Activated naive CD4-positive, alpha-beta T cell (primary cell): ENCODE measurements at places on chromosomes 7 and 10.

- DNase-seq = no peak
These were observed 26.4 kb upstream of the GSDME start for GRCh38 chr7:24783698-24784097.

DNA sequence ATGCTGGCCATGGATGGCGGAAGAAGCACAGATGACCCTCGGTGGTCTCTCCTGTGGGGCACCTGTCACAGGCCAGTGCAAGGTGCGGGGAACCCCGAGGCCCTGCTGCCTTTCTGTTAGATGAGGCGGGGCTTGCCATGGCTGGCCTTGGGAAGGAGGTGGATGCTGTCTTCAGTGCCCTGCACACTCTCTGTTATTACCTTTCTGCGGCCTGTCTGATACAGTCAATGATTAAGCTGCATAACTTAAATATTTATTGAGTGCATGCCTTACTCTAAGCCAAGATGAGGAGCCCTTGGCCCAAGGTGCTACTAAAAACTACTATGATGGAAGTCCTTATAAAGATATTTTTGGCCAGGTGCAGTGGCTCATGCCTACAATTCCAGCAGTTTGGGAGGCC lies 36.7 kb upstream of the MNX1 start:
- DNase-seq = no peak

- no peak for DNase-seq
These were observed 715.5 kb upstream of the GALNT17 start for GRCh38 chr7:70416347-70416985.

GRCh38 chr7:125169088-125169487 lies 239.5 kb upstream of the POT1 start:
- no peak for DNase-seq

- no peak for DNase-seq
These were observed 106.6 kb downstream of the PRKCQ start for GRCh38 chr10:6473430-6473829.

GRCh38 chr7:3408814-3409595 lies 108.0 kb downstream of the SDK1 start:
- no peak for DNase-seq

- DNase-seq = no peak
These were observed 26.7 kb downstream of the CXCL12 start for GRCh38 chr10:44358080-44358771.

DNA sequence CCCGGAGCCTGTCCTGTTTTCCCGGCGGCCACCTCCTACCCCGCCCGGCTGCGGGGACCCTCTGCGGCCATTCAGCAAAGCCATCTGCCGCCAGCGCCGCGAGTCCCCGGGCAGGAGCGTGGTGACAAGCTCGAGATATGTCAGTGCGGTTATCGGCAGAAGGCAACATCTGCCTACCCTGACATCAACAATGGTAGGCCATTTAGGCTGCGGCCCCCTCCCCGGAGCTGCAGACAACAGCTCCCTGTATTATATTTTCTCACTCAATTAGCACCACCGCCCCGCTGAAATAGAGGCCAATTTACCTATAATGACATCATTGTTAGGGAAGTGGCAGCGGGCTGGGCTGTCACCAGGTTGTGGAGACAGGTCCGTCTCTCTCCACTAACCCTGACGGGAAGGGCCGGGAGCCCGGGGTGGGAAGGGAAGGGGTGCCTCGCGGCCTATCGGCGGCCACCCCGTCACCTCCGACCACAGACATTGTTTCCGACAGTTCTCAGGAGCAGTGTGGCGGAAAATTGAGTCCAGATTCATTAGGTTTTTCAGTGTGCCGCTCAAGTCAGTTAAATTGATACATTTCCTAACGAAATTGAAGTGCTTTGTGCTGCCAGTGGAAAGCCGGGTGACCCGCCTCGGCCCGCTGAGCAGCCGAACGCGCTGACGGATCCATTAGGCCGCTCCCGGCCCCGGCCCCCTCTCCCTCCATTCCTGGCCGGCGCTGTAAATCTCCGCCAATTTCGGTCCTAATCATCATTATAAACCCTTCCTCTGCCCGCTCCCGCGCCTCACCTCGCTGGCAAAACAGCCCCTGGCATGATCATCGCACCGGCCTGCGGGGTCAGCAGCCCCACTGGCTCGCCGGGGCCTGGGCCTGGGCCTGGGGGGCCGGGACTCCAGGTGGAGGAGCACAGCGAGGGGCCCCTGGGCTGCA lies 43.0 kb downstream of the UNCX start:
- no peak for DNase-seq

GRCh38 chr10:48456361-48456804 lies 148.5 kb downstream of the ARHGAP22 start:
- DNase-seq = no peak

- DNase-seq = no peak
These were observed 84.5 kb downstream of the AOAH start for GRCh38 chr7:36639826-36640225.

DNA sequence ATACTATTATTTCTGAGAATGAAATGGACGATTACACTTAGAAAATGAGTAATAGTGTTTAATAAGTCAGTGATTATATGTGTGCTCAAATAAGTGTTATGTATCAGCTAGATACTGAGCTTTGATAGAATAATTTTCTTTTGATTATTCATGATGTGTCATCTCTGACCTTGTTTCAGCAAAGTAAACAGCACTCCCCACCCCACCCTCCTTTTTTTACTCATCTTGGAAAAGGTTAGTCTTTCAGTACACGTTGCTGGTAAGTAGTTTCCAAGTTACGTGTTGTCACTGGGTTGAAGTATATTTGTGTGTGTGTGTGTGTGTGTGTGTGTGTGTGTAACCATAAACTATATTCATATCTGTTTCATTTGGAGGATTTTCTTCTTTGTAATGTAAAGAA lies 84.1 kb downstream of the GNAI1 start:
- no peak for DNase-seq

DNA sequence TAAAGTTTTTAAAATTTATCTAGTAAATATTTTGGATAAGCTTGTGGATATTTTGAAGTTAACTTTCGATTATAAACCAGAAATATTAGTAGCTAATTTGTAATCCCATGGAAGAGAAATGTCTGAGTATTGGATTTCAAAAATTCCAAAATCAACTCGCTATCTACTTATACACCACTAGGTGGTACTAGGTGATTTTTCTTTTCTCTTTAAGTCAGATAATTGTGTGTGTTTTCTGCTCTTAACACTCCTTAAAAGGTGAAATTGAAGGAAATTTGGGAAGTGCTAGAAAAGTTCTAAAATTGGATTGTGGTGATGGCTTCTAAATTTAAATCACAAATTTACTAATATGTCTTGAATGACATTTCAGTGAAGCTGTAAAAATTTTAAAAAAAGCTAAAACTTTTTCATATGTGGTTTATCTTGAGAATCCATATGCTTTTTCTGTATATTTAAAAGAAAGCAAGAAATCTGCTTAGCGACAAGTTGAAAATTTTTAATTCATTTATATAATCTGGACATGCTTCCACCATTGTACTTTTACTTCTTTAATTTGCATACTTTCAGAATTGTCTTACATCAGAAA lies 90.2 kb downstream of the IPMK start:
- DNase-seq = no peak

DNA sequence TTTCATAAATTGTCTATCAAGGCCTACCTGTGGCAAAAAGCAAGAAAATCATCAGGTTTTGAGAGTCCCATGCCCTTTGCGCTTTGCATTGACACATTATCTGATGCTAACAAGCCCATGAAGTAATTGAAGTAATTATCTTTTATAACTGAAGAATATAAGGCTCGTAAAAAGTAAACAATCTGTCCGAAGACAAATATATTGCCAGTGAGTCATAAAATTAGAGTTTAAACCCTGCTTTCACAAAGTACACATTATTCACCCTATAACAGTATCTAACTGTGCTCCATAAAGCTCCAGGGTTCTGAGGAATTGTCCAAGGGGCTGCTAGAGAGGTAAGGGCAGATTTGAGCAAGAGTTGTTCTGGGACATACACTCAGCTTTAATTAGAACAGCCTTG lies 102.3 kb upstream of the PPP1R3A start:
- DNase-seq = no peak

- no peak for DNase-seq
These were observed 56.4 kb downstream of the PFKFB3 start for GRCh38 chr10:6259153-6259552.

GRCh38 chr7:31933481-31933880 lies 136.7 kb downstream of the PDE1C start:
- no peak for DNase-seq

DNA sequence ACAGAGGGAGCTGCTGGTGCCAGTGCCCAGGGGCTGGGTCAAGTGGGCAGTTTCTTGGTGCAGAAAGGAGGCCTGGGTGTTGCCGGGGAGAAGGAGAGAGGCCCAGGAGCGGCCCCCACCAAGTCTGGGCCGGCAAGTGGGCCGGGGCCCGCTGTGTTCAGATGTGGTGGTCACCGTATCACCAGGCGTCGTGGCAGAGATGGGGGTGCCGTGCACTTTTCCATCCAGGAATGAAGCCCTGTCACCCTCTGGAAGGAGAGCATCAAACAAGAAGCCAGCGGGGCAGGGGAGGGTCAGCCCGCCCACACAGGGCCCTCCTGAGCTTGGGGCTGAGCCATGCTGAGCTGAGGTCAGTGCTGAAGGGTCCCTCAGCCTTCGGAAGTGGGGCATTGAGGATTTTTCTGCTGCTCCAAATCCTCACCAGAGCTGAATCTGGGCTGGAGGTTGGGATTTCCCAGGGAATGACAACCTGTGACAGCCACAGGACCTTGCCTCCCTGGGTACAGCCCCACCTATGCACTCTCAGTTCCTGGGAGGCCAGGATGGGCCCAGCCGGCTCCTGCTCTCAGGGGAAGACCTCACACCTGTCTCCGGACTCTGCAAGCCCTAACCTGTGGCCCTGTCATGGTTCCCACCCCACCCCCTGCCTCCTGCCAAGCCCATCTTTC lies 27.9 kb upstream of the INPP5A start:
- DNase-seq = no peak

DNA sequence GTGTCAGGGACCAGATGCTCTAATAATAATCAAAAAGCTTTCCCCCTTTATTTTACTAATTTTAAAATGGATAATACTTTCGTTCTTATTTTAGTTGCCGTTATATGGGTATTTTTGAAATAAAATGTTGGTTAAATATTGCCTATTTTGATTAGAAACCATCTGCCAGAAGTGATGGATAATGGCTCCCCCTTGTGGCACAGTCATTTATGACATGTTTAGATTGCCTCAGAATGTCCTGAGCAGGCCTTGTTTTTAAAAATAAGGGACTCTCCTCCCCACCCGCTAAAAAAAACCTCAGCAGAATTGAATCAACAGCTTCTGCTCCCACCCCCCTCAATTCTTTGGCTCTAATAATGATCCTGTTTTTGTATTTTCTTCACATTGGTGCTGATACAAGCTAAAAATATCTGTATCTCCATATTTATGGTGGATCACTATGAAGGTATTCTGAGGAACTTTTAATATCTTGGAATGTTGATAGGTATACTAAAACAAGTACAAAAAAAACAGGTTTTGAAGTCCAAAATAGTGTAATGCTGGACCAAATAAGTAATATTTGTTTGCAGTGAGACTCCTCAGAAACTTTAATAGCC lies 38.8 kb downstream of the TMEM60 start:
- no peak for DNase-seq

GRCh38 chr7:129351320-129351719 lies 82.9 kb upstream of the STRIP2 start:
- DNase-seq = no peak

- DNase-seq = no peak
These were observed 96.7 kb upstream of the IKZF1 start for GRCh38 chr7:50207686-50208255.

- DNase-seq = no peak
These were observed 55.2 kb upstream of the EZH2 start for GRCh38 chr7:148939128-148939755.

GRCh38 chr7:81484261-81484660 lies 285.6 kb downstream of the HGF start:
- DNase-seq = no peak

DNA sequence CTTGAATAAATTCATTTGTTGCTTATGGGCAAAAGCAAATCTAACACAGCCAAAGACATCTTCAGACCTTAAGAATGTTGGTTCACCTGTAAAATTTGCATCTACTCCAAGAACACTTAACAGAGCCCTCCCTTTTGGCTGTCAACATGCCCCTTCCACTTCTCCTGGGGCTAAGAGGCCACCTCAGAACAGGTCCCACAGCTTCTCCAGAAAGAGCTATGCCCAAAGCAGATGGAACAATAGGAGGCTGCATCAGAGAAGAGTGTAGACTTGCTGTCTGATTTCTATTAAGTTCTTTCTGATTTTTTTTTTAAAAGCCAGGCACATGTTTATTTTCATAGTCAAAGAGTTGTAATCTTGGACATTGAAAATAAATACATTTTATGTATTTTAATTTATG lies 26.1 kb upstream of the TRIL start:
- DNase-seq = no peak

GRCh38 chr7:103573479-103574058 lies 127.6 kb upstream of the SLC26A5 start:
- DNase-seq = no peak

DNA sequence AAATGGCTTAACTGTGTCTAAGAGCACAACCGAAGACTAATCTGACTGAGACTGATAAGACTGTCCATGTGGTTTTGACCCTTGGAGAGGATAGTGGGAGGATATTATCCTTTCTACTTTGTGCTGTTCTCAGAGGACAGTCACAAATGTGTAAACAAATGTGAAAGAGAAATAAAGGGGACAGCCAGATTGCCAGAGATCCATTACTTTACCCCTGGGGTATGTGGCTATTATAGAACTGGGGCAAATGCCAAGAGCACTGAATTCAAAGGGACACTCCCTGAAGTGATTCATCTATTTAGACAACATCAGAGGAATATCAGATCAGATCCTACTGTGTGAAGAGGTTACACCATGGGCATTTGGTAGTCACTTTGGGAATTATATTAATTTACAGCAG lies 154.7 kb downstream of the RNLS start:
- DNase-seq = no peak

- no peak for DNase-seq
These were observed 31.3 kb downstream of the ANXA8 start for GRCh38 chr10:47452495-47453140.

DNA sequence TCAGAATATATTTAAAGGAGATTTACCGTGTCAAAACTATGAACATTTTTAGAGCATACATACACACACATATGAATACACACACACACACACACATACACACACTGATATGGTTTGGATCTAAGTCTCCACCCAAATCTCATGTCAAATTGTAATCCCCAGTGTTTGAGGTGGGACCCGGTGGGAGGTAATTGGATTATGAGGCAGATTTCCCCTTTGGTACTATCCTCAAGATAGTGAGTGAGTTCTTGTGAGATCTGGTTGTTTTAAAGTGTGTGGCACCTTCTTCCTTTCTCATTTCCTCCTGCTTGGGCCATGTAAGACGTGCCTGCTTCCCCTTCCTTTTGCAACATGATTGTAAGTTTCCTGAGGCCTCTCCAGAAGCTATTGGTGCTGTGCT lies 515.0 kb upstream of the ZMIZ1 start:
- DNase-seq = no peak

- DNase-seq = no peak
These were observed 40.6 kb upstream of the AOAH start for GRCh38 chr7:36764929-36765328.

GRCh38 chr7:129970816-129971215 lies 18.1 kb upstream of the UBE2H start:
- no peak for DNase-seq
